ENCODE measurements at places on chromosomes 12 and 14.

DNA sequence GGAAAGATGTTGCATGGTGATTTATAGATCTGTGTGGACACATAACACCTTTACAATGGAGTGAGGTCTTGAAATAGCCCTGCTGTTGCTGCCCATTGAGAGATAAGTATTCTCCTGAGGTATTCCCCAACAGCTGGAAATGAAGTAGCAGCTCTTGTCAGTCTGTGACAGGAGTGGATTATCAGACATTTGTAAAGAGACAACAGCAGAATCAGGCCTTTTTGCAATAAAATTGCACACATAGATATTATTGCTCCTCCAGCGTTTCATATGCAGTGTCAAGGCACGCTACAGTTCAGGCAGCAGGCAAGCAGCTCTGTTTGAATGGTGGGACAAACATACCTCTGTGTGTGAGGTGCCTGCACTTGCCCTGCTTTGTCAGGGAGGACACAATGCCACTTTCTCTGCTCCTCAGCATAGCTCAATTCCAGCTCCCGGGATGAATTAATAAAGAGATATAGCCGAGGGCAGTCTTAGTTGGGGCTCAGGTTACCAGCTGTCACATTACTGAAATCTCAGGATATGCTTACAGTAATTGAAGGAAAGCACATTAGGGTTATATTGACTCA is 49.4 kb downstream of the BICD1 start:
- no peak for DNase-seq

DNA sequence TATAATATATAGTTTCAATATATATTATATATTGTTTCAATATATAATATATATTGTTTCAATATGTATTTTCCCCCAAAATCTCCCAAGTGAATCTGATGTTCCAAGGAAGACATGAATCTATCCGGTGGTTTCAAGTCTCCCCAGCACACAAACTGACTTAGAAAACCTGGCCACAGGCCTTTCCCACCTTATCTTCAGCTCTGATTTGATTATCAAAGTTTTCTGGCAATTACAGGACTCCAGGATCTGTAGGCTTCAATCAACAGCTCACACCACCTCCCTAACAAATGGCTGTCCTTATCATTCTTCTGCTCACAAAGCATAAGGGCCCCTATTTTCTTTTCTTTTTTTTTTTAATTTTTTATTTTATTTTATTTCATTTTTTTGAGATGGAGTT is 22.7 kb upstream of the SPTSSA start:
- no peak for DNase-seq

DNA sequence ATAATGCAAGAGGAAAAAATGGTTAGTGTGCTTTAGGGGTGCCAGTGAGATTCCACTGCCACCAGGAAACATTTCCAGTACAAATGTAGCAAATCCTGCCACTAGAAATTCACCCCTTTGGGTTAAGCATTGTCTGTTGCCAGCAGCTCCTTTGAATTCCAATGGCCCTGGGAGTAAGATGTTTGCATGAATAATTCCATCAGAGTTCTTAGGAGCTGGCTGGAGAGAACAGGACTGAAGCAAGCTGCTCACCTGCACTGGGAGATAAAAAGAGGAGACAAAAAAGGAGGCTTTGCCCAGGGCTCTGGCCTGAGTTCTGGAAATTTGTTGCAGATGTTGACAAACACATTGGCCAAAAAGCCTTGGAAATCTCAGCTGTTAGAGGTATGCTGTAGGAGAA is 57.6 kb downstream of the HSPB8 start:
- DNase-seq, result no peak

DNA sequence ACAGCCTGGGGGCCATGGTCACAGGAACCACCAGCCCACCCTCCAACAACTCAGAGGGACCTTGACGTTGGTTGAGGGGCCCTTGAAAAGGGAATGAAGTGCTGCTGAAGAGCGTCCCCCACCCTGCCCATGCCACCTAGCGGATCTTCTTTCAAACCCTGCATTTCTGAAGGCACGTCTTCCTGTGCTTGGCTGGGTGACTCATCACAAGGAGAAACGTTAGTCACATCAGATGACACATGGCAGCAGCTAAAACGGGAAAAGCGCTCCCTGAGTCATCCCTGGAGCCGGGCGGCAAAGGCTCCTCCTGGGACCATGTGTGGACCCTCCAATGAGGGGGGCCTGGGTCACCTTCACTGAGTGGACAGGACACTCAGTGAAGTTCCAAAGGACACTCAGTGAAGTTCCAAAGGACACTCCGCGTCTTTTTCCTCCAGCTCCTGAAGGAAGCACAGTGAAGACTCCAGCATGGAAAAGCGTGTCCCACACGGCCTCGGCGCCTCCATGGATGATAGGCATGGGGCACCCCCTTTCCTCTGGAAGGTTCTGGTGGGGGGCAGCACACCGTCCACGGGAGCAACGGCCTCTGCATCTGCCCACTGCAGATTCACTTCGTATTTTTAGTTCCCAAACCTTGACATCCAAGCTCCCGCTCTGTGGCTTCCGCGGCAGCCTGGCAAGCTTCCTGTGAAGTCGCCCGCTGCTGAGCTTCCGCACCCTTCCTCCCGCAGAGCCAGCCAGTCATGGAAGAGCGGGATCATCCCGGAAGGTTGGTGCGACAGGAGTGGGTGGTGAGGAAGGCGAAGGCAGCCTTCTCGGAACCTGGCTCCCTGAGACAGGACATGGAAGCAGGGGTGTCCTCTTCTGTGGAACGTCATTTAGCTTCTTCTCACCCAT is 383.4 kb downstream of the VRK1 start:
- DNase-seq, result peak; percentile 87

DNA sequence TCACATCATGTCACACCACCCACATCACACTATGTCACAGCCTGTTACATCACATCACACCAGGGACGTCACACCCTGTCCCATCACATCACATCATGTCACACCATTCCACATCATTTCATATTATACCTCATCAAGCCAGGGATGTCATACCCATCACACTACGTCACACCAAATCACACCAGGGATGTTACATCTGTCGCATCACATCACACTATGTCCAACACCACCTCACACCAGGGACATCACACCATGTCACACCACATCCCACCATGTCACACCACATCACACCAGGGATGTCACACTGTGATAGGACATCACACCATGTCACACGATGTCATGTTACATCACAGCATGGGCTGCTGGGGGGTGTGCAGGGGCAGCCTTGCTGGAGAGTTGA is 110.6 kb downstream of the TMEM121 start:
- DNase-seq, result no peak

DNA sequence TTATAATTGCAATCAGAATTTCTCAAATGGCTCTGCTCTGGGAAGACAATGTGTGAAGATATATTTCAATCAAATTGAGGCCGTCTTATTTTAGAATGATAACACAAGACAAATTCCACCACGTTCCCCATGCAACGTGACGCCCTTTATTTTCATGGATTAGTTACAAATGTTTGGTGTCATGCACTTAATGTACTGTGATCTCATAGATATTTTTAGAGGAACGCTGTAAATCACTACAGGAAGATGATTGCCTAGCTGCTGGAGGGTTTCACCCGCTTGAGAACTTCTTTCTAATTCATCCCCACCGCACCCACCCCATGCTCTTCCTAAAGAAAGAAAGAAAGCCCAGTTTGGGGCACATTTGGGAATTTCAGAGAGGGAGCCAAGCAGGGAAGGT is 117.2 kb downstream of the PLXNC1 start:
- no peak for DNase-seq
